Mesothelial cell of epicardium (in vitro differentiated cells): ENCODE measurements at places on chromosomes 11 and 22. TPM values are rescaled to one million over a fixed set of nuclear protein-coding genes. Genes with fewer than 3 reads are reported as not detected.

- DNase-seq: no peak
Observed at GRCh38 chr11:121257289-121257688, 35.3 kb upstream of the SC5D start.

DNA sequence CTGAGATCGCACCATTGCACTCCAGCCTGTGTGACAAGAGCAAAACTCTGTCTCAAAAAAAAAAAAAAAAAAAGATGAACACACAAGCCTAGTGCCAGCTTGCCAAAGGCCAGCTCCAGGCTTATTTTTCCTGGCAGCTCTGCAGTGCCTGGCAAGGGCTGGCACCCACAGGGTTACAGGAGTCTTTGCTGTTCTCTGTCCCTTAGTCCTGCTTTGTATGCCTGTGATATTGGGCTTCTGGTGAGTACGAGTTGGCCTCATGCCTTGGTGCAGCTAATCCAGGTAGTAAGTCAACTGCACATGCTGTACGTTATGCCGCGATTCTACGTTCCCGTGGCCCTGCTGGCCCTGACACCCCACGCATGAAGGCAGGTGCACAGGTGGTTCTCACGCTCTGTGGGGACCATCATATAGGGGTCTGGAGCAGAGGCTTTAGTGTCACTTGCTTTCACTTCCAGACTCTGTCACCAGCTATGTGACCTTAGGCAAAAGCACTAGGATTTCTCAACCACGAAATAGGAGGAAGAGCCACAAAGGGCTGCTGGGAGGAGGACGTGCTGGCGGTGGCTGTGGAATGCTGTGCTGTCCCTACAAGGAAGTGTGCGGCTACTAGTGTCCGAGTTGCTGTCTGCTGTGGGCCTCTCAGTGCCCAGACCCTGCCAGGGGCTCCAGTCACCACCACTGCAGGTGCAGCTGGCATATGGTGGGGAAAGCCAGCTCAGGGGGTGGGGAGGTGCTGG, 21.4 kb upstream of the RASL10A start:
- no peak for DNase-seq

- peak; percentile 71 for DNase-seq
Observed at GRCh38 chr22:29073618-29074275, 912 bp downstream of the KREMEN1 start.

The APOL2 gene
- total RNA-seq: 55.5 to 59.4 TPM (median 56.1 TPM) in 3 replicates

GRCh38 chr11:45580399-45580798, 85.0 kb downstream of the CHST1 start:
- DNase-seq: peak; percentile 38

GRCh38 chr11:43545610-43546009, 134.9 kb upstream of the HSD17B12 start:
- no peak for DNase-seq

The BBS1 gene
- 61.5 to 62.0 TPM (median 61.5 TPM) in 3 replicates for total RNA-seq

GRCh38 chr11:85826116-85826855, 15.3 kb upstream of the SYTL2 start:
- no peak for DNase-seq

GRCh38 chr11:69204941-69205742, 49.4 kb downstream of the SMIM38 start:
- no peak for DNase-seq

GRCh38 chr11:12170984-12171383, 60.6 kb downstream of the MICAL2 start:
- no peak for DNase-seq

GRCh38 chr11:120611581-120611980, 100.0 kb downstream of the GRIK4 start:
- DNase-seq: no peak

DNA sequence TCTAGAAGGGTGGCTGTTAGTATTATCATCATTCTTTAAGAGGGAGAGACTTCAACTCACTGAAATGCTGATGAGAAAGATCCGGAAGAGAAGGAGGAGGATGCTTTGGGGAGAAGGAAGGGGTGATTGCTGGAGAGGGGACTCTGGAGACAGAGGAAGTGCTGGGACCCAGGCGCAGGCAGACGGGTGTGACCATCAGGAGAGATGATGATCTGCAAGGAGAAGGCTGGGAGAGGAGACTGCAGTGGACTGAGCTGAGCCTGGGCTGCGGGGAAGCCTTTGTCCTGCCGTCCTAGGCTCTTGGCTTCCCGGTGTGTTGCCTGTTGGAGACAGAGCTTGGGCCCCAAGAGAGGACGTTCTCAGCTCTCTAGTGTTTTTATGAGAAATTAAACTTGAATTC, 22.6 kb downstream of the RASD2 start:
- no peak for DNase-seq

DNA sequence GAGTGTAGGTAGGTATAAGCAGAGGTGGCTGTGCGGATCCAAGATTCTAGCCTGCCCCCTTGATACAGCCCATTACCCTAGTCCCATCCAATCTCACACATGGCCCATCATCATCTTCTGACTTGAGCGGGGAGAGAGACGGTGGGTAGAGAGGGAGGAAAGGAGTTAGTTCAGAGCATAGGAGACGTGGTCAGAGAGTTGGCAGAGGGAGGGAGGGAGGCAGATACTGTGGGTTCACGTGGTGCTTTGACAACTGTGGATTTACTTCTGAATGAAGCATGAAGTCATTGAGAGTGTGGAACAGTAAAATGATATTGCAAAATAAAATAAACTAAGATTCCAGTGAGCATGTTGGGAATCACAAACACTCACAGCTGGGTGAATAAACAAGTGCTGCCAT, 31.4 kb upstream of the VPREB1 start:
- DNase-seq: no peak

DNA sequence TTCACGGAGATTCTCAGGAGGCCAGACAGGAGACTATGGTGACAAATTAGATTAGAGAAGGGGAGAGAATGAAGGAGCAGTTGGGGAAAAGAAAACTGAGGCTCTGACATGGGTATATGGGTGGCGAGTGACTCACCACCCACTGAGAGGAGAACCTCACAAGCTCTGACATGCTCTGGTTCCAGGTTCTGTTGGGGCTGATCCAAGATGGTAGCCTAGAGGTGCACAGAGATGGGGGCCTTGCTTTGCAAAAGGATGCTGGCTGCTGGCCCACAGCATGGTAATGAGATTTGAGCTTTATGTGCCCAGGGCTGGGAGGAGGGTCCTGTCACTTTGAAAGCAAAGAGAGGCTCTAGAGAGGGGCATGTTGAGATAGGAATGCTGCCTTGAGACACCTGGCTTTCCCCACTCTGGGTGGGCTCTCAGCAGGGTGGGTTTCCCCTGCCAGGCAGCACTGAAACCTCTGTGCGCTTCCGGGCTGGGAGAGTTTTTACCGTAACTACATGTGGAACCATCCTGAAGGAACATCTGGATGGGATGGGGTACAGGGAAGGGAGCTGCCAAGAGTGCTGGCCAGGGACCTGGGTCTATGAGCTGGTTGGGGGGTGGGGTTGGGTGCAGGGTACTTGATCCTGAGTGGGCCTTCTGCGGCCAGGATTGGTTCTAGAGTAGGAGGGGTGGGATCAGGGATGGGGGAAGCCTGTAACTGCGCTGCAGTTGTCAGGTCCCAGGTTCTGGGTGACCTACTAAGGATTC, 1.2 kb upstream of the GRK2 start:
- no peak for DNase-seq

- DNase-seq: no peak
Observed at GRCh38 chr11:68287419-68287818, 15.6 kb upstream of the C11orf24 start.

The BATF2 gene
- 1.5 to 1.9 TPM (median 1.7 TPM) in 3 replicates for total RNA-seq

DNA sequence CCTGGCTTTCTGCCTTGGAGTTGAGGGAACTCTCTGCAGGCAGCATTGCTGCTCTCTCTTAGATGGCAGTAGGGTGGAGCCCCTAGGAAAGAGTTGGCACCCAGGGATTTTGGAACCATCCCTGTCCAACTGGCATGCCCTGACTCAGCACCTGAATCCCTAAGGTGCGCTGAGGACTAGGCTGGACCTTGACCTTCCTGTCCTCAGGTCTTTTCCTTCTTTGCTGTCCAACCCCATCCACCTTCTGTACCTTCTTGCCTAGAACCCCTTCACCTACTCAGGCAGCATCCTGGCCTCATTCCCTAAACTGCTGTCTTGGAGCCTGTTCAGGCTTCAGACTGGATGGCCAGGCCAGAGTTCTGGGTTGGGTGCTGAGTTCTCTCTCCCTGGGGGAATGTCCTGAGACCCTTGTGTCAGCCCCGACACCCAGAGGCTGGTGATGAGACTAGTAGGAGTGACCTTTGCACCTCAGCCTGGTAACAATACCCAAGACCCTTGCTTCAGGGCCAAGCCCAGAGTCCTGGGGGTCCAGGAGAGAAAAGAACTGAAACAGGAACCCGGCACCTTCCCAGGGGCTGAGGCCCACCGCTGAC, 2.5 kb upstream of the POLD4 start:
- no peak for DNase-seq

DNA sequence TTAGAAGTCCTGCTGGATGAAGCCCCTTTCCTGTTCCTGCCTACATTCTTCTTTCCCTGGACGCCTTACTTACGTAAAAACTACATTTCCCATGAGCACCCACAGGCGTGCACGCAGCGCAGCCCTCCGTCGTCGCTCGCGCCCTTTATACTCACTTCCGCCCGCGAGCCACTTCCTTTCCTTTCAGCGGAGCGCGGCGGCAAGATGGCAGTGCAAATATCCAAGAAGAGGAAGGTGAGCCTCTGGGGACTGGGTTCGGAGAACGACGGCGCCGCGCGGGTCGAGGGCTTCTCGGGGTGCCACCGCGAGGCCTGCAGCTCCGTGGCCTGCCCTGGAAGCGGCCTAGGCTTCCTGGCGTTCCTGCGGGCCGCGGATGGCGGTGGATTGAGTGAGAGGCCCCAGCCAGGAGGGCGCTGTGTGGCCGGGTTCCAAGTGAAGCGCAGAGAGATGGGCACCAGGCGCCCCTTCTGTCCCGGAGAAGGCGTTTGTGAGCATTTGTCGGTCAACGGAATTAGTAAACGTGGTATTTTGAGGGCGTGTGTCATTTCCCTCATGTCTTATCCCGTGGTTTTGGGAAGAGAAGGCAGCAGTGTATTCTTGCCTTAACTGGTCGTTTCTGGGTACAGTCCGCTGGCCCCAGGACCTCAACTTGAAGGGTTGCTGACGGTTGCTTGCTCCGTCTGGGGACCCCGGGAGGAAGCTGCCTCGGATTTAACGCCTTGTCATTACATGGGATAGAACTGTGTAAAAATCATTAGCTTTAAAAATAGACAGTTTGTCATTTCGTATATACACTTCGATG, at the start of gene RPS3:
RPS3 (plus strand) TSS at position 175 of the 802 bp plus-strand sequence; CDS start at position 205, 30 bp downstream.
- peak; percentile 78 for DNase-seq

DNA sequence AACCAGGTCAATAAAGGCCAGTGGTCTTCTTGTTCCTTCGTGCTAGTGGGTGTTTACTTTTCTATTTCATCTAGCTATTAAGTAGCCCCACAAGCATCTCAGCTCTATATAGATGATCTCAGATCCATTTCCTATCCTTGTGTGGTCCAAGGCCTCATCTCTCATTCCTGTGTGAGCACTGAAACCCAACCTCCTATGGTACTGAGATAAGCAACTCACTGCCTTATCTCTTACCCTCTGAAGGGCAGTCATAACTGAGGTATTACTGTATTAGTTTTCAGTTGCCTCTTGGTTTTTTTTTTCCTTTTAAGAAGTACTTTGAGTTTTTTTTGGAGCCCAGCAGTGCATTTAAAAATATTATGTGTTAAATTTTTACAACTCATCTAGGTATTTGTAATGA, 28.3 kb downstream of the ACER3 start:
- DNase-seq: no peak

GRCh38 chr22:48156603-48157355, 1394.3 kb downstream of the TBC1D22A start:
- no peak for DNase-seq

The CNTF gene
- total RNA-seq: 2.5 to 2.7 TPM (median 2.7 TPM) in 3 replicates

GRCh38 chr11:6556139-6556949, 47.1 kb downstream of the RRP8 start:
- DNase-seq: no peak

The TEX12 gene
- total RNA-seq: 0.36 to 0.65 TPM in 2 of 3 replicates, not detected in the other

- no peak for DNase-seq
Observed at GRCh38 chr11:105899772-105900171, 122.3 kb downstream of the MSANTD4 start.

The RHOD gene
- 19.1 to 20.7 TPM (median 19.5 TPM) in 3 replicates for total RNA-seq

GRCh38 chr11:130806746-130807145, 109.5 kb downstream of the SNX19 start:
- DNase-seq: no peak

GRCh38 chr11:64859542-64860414, 15.3 kb upstream of the CDC42BPG start:
- DNase-seq: no peak

The TNNI2 gene
- total RNA-seq: 0.59 to 1.3 TPM in 2 of 3 replicates, not detected in the other

DNA sequence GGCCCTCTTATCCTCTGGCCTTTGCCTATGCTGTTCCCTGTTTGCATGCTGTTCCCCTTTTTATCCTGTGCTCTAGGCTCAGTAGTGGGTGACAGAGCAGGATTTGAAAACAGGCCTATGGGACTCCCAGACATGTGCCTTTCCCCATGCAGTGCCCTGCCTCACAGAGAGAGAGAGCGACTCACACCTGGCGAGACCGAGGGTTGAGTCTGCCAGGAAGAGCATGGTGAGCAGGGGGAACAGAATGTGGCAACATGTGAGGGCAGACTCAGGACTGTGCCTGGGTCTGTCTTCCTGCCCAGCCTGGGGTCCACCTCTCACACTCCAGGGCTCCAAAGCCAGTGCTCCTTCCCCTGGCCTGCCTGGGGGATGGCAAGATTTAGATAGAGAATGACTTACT, 75.0 kb downstream of the NFAM1 start:
- no peak for DNase-seq

GRCh38 chr11:126718276-126718675, 282.3 kb downstream of the KIRREL3 start:
- no peak for DNase-seq

DNA sequence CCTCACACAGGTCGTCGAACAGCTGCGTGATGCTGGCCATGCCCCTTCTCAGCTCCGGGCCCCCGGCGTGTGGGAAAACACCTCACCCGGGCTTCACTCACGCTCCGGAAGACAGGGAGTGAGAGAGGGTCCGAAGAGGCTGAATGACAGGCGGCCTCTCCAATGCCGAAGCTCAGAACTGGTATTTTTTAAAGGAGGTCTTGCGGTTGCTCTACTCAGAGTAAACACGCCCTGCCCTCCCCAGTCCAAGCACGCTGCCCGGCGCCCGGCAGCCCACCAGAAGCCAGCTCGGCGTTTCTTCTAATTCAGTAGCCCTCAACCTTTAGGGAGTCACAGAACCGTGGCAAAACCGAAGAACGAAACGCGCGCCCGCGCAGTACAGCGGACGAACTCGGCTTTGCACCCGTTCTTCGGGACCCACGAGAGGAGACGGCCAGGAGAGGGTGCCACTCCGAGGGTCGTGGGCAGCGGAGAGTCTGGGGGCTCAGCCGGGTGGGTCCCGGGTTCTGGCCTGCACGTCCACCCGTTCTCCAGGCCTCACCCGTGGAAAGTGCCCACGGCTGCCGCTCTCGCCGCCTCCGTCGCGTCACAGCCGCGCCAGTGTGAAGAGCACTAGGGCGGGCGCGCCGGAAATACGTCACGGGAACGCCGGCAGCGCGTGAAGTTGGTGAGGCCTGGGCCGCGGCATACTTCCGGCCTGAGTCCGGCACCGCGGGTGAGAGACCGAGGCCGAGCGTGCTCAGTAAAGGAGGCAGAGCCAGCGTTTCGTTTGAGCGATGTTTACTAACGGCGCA, at the start of gene TUBGCP6:
TUBGCP6 (minus strand) TSS at position 604 of the 794 bp plus-strand sequence; CDS start at position 40, 564 bp downstream.
- peak; percentile 94 for DNase-seq
